ENCODE measurements at places on chromosomes 7 and 10.
A peak's percentile ranks its signal among the peaks of the same experiment; 100 is the strongest.

GRCh38 chr7:38978491-38978890, 782 bp downstream of the POU6F2 start:
- no peak for DNase-seq

DNA sequence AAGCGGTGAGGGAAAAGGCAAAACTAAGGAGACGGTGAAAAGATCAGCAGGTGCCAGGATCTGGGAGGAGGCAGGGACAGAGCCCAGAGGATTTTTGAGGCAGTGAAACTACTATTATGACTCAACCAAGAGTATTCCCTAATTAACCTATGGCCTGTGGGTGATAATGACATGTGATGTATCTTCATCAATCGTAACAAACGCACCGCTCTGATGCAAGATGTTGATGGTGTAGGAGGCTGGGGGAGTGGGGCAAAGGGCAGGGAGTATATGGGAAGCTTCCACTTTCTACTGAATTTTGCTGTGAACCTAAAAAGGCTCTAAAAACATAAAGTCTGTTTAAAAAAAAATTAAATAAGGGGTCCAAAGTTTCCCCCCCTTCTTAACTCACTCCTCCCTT, 25.5 kb upstream of the EZH2 start:
- DNase-seq = no peak

GRCh38 chr10:49151025-49151445, 17.2 kb upstream of the FAM170B start:
- no peak for DNase-seq

DNA sequence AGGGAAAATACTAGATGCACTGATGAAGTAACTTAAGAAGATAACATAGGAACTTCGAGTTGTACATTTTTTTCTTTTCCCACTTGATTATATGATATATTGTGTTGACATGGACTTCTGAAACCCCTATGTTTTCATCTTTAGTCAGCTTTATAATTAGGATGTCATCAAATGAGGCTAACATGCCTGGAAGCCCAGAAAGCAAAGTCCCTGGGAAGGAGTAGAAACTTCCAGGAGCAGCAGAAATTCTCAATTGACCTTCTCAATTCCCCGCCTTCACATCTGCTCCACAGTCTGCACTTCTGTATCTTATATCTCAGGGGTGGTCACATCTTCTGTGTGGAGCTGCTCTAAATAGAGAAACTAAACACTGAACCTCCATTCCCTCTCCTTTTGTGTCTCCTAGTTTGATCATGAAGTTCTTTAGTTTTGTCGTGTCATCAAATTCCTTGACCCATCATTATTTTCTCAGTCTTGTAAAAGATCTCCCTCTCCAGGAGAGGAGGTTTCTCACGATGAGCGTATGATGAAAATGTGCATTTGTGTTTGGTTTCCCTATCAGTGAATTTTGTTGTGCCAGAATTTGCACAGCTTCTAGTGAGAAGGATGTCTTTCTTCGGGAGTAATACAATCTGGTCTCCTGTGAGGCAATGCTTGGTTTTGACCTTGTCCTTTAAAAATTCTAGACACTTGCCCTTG, 303.3 kb downstream of the SUGCT start:
- DNase-seq = no peak

DNA sequence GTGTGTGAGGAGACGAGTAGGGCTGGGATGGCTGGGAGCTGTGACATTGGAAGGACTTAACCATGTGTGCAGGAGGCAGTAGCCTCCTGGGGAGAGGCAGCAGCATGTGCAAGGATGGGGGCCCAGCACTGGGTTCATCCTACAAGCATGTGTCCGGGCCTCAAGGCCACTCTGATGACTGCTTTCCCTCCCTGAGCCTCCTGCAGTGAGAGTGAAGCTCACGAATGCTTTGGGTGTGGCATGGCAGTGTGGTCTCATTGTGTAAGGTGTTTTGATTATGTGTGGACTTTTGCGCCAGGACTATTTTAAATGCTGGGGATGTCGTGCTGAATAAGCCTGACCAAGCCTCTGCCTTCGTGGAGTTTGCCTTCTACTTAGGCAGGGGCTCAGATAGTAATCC, 122.0 kb upstream of the INSYN2A start:
- no peak for DNase-seq

DNA sequence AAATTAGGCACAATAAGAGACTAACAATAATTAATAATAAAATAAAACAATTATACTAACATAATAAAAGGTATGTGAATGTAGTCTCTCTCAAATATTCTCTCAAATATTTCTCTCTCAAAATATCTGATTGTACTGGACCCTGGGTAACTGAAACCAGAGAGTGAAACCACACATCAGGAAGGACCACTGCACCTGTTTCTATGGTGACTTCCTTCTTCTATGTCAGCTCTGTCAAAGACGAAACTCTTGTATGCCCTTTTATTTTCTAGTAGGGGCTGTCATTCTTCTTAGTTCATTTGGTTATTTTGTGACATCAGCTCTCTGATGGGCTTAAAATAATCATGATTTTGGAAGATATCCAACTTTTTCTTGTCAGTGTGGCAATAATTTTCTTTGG, 428.0 kb upstream of the TPK1 start:
- DNase-seq = no peak

DNA sequence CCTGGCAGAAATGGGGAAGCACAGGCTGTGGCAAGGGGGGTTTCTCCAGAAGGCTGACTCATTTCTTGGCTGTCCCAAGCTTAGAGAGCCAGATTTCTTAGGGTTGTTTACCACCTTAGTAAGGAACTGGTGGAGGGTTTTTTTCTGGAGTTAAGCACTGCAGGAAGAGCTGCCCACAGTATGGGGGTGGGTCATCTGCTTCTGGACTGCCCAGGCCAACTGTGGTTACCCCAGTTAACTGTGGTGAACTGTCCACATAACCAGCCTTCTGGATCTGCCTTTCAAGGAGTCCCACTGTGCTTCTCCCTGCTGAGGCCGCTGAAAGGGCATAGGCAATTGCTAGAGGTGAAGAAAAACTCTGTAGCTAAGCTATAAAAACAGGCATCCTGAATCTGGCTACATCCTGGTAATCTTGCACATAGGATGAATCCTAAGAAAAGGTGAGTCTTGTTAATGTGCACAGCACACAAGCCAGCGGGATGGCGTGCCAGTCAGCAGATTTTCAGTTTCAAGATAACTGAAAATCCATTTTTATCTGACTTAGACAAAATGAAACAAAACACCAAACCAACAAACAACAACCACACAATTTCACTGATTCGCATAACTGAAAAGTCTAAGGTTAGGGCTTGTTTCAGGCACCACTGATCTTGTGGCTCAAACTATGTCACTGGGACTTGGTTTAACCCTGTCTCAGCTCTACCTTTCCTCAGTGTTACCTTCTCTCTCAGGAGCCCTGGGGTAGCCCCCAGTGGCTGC, 21.6 kb upstream of the TSPAN33 start:
- DNase-seq = peak; percentile 80

- DNase-seq = no peak
Observed at GRCh38 chr10:54282012-54282411, 519.0 kb downstream of the PCDH15 start.
